ENCODE measurements at places on chromosomes 13 and 19.

DNA sequence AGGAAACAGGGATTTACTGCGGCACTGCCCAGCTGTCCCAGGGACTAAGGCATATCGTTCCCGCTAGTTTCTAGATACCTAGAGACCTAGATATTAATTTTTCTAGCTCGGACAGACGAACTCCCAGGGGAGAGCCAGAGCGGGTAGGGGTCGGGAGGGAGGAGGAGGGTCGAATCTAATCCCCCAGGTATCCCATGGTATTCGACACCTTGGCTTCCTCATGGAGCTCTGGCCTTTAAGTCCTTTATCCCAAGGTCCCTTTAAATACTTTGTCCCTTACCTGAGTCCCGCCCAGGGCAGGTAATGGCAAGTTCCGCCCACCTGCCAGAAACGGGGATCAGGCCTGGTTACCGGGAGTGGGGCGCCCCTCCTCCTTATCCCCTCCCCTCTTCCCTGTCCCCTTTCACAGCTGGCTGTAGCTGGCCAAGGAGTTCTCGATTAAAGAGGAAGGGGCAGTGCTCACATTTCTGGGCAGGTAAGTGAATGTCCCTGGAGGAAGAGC lies at the start of gene PRRG2:
PRRG2 (plus strand) TSS at position 310 of the 502 bp plus-strand sequence. CDS start 1,904 bp downstream, outside the sequence.
- no peak for DNase-seq

DNA sequence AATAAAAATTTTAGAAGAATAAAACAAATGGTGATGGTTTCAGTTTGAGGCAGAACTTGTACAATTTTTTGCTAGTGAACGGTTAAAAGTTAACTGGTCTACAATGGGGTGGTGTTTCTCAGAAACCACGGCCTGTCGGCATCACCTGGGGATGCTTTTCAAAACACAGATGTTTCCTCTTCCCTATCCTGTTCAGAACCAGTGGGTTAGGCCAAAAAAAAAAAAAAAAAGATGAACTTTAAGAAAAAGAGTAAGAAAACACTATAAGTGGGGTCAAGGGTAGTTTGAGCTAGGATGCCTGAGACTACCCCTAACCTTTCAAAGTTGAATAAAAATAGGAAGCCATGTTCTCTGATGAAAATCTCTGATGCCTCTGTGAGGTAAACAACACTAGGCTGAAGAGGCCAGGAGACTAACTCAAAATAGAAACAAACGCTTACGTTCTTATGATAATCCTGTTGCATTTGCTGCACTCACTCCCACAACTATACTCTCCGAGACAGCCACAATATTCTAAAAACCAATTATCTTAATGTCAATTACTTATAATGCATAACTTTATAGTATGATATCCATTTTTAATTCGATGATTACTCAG lies 3.3 kb downstream of the MTIF3 start:
- DNase-seq, result no peak

GRCh38 chr13:98998831-98999638 lies 21.2 kb upstream of the DOCK9 start:
- DNase-seq, result no peak

GRCh38 chr13:45240143-45240542 lies 39.3 kb upstream of the KCTD4 start:
- no peak for DNase-seq

GRCh38 chr19:3443840-3444694 lies 36.3 kb downstream of the SMIM24 start:
- no peak for DNase-seq
